ENCODE measurements at places on chromosomes 7 and 10.

DNA sequence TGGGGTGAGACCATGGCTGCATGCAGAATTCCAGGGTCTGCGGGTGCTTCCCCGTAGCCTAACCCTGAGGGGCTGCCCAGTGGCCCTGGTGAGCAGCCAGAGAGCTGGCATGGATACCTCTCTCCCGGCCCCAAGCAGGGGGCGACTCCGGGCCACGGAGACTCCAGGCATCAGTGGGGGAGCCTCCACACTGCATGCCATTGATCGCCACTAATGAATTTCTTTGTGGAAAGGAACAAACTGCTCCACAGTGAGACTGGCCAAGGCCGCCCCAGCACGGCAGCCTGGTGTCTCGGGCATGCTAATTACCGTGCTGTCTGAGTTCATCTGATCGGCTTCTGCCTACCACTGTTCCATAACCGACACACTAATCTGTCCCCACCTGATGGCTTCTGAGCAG is 184.4 kb downstream of the GRID1 start:
- peak; percentile 56 for DNase-seq

DNA sequence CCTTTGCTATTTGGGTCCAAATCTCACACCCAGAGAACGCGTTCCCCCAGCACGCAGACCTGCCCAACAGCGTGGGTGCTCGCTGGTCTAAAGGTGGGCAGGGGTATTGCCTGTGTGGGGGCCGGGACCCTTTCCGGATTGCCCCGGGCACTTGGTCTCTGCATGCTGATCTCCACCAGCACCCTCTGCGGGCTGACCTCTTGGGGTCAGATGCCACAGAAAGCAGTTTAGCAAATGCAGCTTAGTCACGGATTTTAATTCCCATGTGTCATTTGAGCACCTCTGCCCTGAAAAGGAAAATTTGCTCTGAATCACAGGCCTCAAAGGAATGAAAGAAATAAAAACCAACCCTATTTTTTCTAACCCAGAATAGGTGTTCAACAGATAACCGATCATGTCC is 46.7 kb downstream of the PKD1L1 start:
- DNase-seq = no peak

GRCh38 chr10:78441010-78441409 is 407.3 kb downstream of the RPS24 start:
- DNase-seq = no peak

GRCh38 chr10:72842164-72842563 is 51.4 kb upstream of the OIT3 start:
- no peak for DNase-seq

- DNase-seq = no peak
These were observed 23.0 kb upstream of the EGFR start for GRCh38 chr7:54995610-54996363.

Data from frontal cortex (tissue), 4 donors.